Activated CD4-positive, CD25-positive, alpha-beta regulatory T cell treated with anti-CD3 and anti-CD28 coated beads, Interleukin-2, amount 50 U/mL, for 16 hours (primary cell): ENCODE measurements at places on chromosomes 12 and 14.

DNA sequence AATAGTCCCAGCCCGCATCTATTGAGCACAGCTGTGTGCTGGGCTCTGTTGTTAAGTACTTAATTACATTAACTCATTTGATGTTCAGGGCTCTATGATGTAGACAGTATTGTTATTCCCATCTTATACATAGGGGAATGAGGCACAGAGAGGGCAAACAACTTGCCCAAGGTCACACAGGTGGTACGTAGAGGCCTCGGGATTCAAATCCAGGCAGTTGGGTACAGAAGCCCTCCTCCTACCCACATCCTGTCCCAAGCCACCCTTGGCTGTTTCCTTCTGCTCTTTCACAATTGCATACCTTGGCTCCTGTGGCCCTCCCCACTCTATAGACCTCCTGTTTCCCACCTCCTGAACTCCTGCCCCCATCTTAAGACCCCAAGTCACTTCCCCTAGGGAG lies 10.0 kb upstream of the GPR68 start:
- no peak for DNase-seq

GRCh38 chr12:57146092-57146491 lies 1.3 kb downstream of the LRP1-AS start:
- DNase-seq: no peak

DNA sequence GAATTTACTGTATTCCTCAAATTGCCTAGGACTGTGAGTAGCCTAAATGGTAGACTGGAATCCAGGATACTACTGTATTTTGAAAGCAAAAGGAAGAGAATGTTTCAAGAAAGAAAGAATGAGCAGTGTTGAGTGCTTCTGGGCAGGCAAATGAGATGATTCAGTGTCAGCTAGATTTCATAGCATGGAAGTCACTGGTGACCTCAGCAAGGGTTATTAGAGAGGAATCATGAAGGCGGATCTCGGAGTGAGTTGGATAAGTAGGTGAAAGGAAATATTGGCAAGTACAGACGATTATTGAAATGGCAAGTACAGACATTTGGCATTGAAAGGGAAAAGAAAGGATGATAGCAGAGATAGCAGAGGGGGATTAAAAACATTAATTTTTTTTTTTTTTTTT lies 27.1 kb downstream of the VRK1 start:
- DNase-seq: no peak

DNA sequence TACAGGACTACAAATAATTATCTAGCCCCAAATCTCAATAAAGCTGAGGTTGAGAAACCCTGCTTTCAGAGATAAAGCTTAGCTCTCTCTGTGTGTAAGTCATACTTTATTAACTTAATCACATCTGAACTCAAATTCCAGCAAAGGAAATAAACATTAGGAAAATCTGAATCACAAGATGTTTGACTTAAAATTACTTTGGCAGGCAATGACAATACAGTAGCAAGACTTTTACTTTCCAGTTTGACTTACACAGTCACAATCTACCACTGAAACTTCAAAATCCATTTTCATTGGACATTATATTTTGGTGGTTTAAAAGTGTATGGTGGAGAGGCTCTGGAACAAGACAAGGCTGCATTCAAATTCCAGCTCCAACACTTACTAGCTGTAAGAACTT lies 11.4 kb downstream of the TMEM116 start:
- no peak for DNase-seq

- DNase-seq: no peak
Measured at GRCh38 chr12:109836916-109837315, 3.7 kb upstream of the TRPV4 start.

GRCh38 chr12:113135178-113136127 lies at the start of gene RASAL1:
TSS of gene RASAL1 (minus strand) at chr12:113135761. CDS start at chr12:113135462, 299 bp downstream.
- peak; percentile 44 for DNase-seq

GRCh38 chr14:34685819-34686428 lies 28.5 kb downstream of the CFL2 start:
- no peak for DNase-seq

DNA sequence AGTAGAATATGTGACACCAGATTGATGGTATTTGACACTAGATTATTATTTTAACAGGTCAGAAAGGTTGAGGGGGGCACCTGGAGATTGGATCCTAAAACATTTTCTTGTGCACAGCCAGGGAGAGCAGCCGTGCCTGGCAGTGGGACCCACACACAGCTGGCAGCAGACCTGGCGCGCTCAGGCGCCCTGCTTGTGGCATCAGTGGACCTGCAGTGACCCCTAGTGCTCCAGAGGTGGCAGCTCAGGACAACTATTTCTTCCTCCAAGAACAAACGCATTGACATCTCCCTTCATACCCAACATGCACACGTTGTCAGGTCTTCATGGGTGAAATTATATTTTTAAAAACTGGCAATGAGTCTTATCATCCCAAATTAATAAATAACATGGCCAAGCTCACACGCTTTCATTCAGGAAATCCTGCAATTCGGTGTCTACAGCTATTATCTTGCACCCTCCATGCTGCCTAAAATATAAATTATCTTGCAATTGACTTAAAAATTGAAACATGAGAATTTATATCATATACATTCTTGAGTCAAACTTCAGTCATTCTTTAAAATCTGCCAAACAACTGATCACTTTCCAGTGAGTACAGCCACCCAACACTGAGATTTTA lies 7.7 kb upstream of the TMEM132D start:
- no peak for DNase-seq

GRCh38 chr12:56193025-56193578 lies 3.8 kb upstream of the SMARCC2 start:
- peak; percentile 69 for DNase-seq
